ENCODE measurements at places on chromosomes 2 and 18.

- DNase-seq = no peak
Measured at GRCh38 chr2:177078416-177078815, 134.2 kb upstream of the HNRNPA3 start.

DNA sequence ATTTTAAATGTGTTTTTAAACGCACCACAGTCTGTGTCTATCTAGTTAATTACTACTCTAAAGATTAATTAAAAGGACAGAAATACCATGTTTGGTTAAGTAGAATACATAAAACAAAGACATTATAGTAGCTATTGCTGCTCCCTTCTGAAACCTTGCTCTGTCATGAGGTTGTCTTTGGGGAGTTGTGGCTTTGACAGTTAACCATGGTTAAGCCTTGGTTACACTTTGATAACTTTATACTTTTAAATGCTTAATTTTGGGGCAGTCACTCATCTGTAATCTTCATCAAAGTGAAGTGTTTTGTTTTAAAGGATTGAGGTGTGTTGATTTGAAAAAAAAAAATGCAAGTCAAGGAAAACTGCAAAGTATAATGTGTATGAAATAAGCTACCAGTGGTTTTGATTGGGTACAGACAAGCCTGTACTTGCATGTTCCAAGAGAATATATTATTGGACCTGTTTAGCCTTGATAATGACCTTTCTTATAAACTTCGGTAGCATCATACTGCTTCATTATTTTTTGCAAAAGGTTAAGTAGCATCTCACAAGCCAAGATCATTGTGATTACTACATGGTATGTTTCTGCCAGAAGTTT, 29.8 kb upstream of the TBR1 start:
- DNase-seq = no peak

DNA sequence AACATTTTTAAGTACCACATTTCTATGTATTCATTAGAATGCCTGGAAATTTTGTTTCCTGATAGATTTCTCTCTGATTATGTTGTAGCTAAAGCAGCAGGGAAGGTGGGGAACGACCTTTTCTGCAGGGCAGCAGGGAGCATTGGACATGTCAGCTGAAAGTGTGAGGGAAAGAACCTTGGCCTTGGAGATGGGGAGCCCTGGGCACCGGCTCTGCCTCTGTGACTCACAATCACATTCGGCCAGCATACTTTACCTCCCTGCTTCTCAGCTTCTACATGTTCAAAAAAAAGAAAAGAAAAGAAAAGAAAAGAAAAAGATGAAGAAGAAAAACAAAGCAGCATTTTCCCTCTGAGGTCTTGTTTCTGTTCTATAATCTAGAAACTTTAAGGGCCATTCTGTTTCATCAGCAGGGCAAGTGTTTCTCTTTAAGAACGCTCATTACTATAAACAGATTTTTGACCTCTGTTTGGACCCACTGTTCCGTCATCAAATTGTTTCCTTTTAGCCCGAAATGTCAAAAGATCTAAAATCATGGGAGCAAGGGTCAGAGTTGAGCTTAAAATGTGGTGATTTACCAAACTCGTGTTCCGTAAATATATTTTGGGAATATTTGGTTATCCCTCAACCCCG, 27.9 kb downstream of the SETBP1 start:
- DNase-seq = no peak

DNA sequence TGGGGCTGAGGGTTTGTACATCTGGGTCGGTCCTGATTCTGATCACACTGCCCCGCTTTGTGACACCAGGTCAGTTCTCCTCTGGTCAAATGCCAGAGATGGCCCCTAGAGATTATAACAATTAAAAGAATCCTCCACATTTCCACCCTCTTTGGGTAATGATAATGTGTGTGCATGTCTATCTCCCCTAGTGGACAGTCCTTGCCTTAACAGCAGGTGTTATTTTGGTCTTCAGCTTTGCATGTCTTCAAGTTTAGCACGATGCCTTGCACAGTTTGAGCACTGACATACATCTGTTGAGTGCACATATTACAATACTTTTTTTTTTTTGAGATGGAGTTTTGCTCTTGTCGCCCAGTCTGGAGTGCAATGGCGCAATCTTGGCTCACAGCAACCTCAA, 25.7 kb upstream of the COX7A2L start:
- no peak for DNase-seq

GRCh38 chr2:98091738-98092137, 4.8 kb downstream of the VWA3B start:
- DNase-seq = no peak

All from NCI-H526 (cell line).